ENCODE measurements at places on chromosomes 12 and 14. TPM values are rescaled to one million over a fixed set of nuclear protein-coding genes. Genes with fewer than 3 reads are reported as not detected.

CABP1 gene
- 4.2 TPM for total RNA-seq

SLC7A8 gene
- total RNA-seq, result 4.3 TPM

KRT6C gene
- total RNA-seq, result not detected

NPFF gene
- total RNA-seq, result not detected

OTOGL gene
- total RNA-seq, result 2.6 TPM

PLCZ1 gene
- total RNA-seq, result not detected

VRTN gene
- not detected for total RNA-seq

KRT73 gene
- total RNA-seq, result not detected

RFLNA gene
- 5.8 TPM for total RNA-seq

SCNN1A gene
- total RNA-seq, result 9.4 TPM

SLCO1B1 gene
- not detected for total RNA-seq

TULP3 gene
- total RNA-seq, result 18.6 TPM

MYF5 gene
- not detected for total RNA-seq

RIPK3 gene
- total RNA-seq, result 0.35 TPM

KRT6A gene
- total RNA-seq, result 1.4 TPM

RND1 gene
- 0.17 TPM for total RNA-seq

C3AR1 gene
- not detected for total RNA-seq

DAO gene
- total RNA-seq, result not detected

TCTN1 gene
- total RNA-seq, result 28.9 TPM

ULK1 gene
- 14.5 TPM for total RNA-seq

IL26 gene
- total RNA-seq, result not detected

ADAM20 gene
- total RNA-seq, result 0.17 TPM

TAS2R42 gene
- not detected for total RNA-seq

KCNA5 gene
- total RNA-seq, result not detected

RFX4 gene
- total RNA-seq, result not detected

ANKRD33 gene
- not detected for total RNA-seq

TTLL5 gene
- 16.6 TPM for total RNA-seq

PAH gene
- total RNA-seq, result not detected

PRR4 gene
- not detected for total RNA-seq

CLEC1B gene
- total RNA-seq, result not detected

ARF3 gene
- 42.1 TPM for total RNA-seq

USP44 gene
- total RNA-seq, result 0.09 TPM

CCDC88C gene
- total RNA-seq, result 0.85 TPM

OR6C2 gene
- not detected for total RNA-seq

FOXG1 gene
- total RNA-seq, result not detected

TTC6 gene
- not detected for total RNA-seq

WIF1 gene
- total RNA-seq, result not detected

MUCL1 gene
- not detected for total RNA-seq
